GM23338 (cell line): ENCODE measurements at places on chromosomes 13 and 19. TPM values are rescaled to one million over a fixed set of nuclear protein-coding genes. Genes with fewer than 3 reads are reported as not detected.

GPR183 gene
- total RNA-seq = not detected in 2 replicates

GRCh38 chr19:7215176-7215575 lies 79.0 kb downstream of the INSR start:
- no peak for DNase-seq

GRCh38 chr19:13033819-13034611 lies 38.7 kb downstream of the NFIX start:
- DNase-seq = peak; percentile 87

DNA sequence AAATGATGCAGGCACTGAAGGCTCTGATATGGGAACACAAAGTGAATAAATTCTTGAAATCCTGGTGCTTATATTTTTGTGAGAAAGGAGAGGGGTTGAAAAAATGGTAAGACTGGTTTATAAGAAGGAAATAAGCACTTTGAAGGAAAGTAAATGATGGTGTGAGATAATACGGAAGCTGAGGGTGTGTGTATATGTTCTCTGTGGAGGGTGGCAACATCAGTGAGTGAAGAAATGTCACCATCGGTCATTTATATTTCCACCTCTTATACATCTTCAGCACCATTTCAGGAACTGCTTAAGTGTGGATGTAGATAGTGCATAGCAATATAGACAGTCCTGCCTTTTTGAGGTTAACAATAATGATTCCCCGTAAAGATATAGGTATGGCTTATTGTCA lies 17.5 kb downstream of the ZNF136 start:
- DNase-seq = no peak

LMO7 gene
- total RNA-seq = 16.4 and 22.3 TPM in 2 replicates

DNA sequence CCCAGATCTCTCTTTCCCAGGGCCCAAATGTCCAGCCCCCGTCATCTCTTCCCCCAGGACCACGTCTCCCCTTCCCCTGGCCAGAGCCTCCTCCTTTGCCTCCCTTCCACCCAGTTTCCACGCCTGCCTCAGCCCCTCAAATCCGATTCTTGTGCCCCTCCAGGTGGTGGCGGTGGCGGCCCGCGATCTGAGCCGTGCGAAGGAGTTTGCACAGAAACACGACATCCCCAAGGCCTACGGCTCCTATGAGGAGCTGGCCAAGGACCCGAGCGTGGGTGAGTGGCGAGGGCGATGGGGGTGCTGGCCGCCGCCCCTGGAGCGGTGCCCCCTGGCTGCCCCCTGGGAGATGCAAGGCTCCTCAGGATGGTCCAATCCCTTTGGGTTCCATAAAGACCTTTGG lies 1.3 kb downstream of the DHDH start:
- peak; percentile 61 for DNase-seq
